ENCODE measurements at places on chromosomes 12 and 14.

DNA sequence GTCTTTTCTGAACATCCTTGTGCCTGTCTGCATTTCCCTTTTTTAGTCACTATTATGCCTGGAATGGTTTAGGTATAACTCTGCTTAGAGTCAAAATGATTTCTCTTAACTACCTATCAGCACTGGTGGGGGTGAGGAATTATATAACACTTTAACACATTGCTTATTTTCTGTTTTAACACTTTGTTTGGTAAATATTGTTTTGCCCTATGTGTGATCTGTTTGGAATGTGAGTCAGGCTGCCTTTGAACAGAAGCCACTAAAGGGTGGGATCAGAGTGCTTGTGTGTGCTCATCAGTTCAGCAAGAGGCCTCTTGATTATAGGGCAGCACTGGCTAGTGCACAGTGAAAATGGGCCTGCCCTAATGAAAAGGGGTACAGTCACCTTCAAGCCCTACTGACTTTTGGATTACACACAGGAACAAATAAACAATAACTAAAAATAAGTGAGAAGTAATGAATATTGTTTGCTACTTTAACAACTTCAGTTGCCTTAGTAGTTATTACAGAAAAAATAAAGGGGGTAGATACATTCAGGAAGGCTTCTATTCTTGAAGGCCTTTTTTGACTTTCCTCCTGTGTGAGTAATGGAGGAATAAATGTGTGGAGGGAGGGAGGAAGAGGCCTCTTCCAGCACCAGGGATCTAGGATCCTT lies 23.2 kb downstream of the NGDN start:
- DNase-seq, result no peak

GRCh38 chr12:131210506-131211339 lies 257.0 kb downstream of the ADGRD1 start:
- DNase-seq, result no peak

- DNase-seq, result peak; percentile 17
Measured at GRCh38 chr12:6827437-6827911, 733 bp upstream of the P3H3 start.

DNA sequence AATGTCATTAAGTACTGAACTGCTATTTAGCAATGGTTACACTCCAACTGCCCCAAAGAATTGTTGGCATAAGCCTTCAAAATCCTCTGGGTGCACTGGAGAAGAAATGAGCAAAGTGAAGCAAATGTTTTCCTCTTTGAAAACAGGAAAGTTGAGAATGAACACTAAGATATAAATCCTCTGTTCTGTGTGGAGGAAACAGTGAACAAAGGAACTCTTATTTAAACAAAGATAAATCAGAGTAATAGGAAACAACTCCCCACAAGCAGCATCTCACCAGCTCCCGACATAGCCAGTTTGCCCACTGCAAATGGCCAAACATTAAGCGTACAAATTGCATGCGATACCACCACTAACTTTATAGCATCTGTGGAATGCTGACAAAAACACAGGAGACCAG lies 54.0 kb downstream of the BCAT1 start:
- DNase-seq, result no peak

- DNase-seq, result peak; percentile 33
Measured at GRCh38 chr12:93785249-93786010, 108.3 kb downstream of the CRADD start.

DNA sequence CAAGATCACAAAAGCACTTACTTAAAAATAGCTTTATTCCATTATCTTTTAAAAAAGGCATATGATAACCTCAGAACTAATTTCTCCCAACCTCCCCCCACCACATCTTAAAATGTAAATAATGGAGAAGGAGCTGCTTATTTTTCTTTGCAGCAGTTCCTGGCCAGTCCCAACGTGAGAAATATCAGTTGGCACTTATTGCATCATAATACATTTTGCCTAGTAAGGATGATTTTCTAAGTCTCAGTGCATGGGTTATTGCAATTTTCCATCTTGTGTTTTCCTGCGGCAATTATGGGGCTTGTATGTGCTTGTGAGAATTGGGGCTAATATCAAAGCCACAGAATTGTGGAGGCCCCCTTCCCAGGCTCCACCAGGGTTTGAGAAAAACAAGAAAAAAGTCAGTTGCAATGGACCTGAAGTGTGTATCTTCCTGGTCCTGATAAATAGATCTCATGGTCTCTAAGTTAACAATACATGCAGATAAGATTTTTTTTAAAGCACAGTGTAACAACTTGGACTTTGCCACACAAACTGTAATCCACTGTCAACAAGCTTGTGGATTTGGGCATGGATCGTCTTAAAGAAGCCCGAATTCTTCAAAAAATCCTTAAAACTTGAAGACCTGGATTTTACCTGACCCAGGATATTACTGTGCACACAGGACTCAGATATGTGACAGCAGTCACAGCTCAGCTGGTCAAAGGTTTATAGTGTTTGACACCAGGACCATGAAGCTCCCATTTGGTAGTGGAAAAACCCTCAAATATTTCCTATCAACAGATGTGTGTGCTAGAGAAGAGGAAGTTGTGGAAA lies 2.8 kb upstream of the WSB2 start:
- DNase-seq, result no peak

GRCh38 chr12:97452230-97452629 lies 10.4 kb upstream of the RMST start:
- DNase-seq, result no peak

GRCh38 chr14:87181288-87181687 lies 811.7 kb downstream of the GALC start:
- DNase-seq, result no peak

GRCh38 chr14:30994681-30995620 lies 30.5 kb upstream of the AP4S1 start:
- DNase-seq, result no peak

DNA sequence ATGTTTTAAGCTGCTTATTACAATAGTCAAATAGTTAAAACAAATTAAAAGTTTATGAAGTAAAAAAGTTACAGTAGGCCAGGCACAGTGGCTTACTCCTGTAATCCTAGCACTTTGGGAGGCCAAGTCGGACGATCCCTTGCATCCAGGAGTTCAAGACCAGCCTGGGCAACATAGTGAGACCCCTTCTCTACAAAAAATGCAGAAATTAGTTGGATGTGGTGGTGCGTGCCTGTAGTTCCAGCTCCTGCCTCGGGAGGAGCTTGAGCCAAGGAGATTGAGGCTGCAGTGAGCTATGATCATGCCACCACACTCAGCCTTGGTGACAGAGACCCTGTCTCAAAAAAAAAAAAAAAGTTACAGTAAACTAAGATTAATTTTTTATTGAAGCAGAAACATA lies 142.6 kb downstream of the MIPOL1 start:
- DNase-seq, result no peak

DNA sequence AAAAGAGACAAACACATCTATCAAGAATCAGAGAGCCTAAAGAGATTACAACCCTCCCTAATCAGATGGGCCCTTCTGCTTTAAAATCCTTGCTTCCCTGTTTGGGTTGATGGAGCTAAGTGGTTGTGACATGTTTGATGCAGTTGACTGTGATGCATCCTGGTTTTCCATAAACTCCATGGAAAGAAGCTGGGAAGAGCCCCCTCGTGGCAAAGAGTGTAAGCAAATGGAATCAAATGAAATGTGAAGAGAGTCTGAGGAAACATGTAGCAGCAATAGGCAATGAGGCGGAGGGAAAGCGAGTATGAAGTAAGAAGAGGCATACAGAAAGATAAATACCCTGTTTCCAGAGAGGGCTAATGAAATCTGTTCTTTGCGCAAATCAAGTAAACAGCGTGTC lies 70.4 kb upstream of the SLCO1C1 start:
- no peak for DNase-seq

DNA sequence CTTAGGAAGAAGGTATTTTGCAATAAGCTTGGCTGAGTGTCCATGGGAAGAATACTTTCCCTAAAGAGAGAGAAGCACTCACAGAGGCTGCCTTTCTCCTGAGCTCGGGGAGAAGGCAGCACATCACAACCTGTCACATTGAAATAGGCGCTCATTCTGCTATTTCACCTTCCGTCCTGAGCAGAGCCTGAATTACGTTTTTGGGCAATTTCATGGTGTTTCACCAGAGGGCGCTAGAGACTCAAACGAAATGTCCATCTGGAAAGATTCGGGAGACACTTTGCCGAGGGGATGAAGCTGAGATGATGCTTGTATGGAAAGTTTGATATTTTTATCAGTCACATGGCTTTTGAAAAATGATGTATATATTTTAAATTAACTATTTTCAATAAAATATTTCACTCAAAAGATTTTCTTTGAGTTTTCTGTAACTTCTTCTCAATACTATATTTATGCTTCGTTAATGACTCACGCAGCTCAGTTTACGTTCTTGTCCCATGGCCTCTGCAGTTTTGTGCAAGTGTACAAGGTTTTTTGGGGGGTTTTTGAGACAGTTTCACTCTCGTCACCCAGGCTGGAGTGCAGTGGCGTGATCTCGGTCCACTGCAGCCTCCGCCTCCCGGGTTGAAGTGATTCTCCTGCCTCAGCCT lies 17.4 kb upstream of the B4GALNT3 start:
- no peak for DNase-seq

DNA sequence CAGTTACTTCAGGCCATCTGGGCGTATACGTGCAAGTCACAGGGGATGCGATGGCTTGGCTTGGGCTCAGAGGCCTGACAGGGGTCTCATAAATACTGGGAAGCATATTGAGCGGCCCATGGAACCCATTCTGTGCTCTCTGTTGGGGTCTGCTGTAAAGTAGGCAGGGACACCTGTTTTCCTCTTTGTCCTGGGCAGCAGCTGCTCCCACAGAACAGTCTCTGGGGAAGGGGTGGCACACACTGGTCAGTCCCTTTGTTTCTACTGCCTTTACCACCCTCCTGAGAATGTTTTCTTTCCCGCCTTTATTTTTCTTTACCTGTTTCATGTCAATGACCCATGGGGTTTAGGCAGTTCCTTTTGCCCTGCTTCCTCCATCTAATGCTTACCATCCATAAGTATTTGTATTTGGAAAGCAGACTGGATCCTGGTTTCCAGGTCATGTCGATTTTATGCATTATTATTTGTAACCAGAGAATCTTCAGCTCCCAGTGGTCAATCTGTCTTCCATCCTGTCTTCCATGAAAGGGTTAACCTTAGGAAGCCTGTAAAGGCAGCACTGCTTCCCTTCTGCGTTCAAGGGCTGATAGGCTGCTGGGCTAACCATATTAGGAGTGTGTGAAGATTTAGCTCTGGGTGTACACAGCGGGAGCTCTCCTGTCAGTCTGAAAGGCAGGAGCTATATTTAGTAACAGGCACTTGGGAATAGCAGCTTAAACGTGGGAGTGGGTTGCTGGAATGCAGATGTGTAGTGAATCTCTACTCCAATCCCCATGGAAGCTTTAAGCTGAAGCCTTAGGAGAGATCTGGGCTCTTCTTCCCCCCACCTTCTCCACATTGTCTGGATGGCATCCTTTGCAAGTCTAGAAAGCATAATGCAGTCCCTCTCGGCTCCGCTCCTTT lies 124.0 kb downstream of the DYRK2 start:
- no peak for DNase-seq

GRCh38 chr14:68137704-68138619 lies 318.4 kb downstream of the RAD51B start:
- no peak for DNase-seq

DNA sequence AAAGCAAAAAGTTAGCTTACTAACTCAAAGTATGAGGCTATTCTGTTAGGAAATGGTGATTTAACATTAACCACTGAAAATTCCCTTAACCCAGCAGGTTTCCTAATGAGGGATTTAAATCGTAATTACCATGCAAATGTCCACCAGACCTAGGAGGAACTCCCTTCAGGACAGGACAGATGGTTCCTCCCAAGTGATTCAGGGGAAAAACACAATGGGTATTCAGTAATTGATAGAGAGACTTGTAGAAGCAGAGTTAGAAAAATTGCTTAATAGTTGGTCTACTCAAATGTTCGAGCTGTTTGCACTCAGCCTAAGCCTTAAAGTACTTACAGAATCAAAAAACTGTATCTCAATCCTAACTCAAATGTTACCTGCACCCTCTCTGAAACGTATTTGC lies 21.6 kb downstream of the RERGL start:
- no peak for DNase-seq
